Activated CD4-positive, alpha-beta T cell treated with anti-CD3 and anti-CD28 coated beads for 48 hours (primary cell): ENCODE measurements at places on chromosomes 2 and 18.

DNA sequence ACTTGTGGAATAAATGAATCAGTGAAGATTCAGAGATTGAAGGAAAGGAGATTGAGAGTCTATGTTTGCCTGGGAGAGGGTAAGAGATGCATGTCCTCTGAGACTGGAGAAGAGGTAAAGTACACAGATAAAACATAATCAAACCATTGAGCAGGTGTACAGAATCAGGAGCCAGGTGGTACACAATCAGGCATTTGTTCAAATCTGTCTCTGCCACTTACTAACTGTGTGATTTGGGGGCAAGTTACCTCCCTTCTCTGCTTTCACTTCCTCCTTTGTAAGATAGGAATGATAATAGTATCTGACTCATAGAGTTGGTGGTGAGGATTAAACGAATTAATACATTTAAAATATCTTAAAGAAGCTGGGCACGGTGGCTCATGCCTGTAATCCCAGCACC, 94.0 kb downstream of the CDK15 start:
- no peak for DNase-seq

- DNase-seq = no peak
These were observed 30.6 kb upstream of the EPC2 start for GRCh38 chr2:148614014-148614321.

DNA sequence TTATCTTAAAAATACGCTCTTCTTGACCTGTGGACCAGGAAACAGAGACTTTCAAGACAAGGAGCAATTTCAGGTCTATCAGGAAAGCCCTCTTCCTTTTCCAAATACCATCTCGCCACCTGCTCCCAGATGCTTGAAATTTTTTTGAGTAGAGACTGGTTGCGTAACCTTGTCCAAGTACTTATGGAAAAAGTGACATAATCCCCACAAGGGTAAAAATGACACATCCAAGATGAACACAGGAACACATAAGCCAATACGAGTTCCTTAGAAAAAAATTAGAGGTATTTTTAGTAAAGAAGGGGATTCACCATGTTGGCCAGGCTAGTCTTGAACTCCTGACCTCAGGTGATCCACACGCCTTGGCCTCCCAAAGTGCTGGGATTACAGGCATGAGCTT, 1.8 kb downstream of the SERPINB13 start:
- DNase-seq = no peak

GRCh38 chr2:173195100-173195499, 119.5 kb downstream of the MAP3K20 start:
- no peak for DNase-seq

DNA sequence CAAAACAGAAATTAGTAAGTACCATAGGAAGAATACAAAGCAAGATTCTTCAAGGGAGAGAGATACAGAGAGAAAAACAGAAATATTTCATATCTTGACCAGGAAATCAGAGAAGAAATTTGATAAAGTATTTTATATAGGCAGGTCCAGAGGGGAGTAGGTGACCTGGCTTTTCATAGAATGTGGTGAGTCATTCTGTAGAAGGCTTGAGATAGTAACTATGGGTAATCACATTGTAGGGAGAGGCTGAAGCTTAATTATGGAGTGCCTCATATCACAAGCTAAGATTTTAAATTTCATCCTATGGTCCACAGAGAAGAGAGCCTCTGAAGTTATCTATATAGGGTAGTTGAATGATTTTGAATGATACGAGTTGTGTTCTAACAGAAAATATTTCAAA, 195.0 kb upstream of the CYRIA start:
- no peak for DNase-seq

DNA sequence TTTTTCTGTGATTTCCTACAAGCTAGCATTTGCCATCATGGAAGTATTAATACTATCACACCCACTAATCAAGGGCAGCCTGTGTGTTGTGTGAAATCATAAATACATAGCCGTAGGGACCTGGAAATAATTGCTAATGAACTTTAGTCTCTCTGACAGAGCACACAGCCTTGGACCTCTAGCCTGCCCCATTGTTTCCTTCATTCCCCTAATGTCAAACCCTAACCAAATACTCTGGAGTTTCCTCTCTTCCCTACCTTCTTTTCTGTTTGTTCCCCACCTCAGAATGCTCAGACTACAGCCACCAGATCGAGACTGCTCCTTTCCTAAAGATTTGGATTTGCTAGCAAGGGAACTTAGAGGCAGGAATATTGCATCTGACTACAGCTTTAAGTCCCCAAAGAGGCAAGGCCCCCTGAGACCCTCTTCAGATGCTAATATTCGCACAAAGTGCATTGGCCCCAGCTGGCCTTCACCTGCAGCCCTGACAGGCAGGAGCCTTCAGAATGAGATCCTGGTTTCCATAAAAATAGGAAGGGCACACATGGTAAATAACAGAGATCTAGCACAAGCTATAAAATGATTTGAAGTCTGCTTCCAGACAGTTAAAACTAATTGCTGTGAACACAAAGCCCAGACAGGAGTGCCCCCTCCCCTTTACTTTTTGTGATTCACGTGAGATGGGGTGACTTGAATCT, 279.2 kb upstream of the DCC start:
- DNase-seq = no peak

DNA sequence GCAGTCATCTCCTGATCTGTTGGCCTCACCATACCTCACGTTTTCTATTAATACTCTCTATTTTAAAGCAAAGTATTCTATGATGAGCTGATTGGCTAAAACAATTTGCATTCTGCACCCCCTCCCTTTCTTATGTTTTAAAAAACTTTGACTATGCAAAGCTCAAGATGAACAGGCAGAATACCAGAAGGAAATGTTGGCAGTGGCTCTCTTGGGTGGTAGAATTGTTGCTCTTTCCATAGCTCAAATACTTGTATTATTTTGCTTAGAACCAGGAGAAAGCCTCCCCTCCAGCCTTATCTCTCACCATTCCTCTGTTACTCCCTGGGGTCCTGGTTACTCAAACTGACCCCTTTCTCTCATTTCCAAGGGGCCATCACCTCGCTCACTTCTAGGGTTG, 14.4 kb downstream of the GPR45 start:
- DNase-seq = no peak

GRCh38 chr2:240457223-240458043, 22.0 kb downstream of the GPC1 start:
- DNase-seq = no peak

DNA sequence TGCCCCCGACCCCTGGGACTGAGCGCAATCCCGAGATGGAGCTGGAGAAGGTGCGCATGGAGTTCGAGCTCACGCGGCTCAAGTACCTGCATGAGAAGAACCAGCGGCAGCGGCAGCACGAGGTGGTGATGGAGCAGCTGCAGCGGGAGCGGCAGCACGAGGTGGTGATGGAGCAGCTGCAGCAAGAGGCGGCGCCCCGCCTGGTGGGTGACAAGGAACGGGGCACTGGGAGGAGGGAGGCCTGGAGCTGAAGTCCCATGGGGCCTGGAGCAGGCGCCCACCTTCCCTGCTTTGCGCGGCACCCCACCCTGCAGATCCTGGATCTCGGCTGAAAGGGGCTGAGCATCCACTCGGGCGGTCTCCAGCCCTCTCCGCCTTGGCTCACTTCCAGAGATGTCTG, 1.2 kb downstream of the TMEM247 start:
- DNase-seq = no peak

DNA sequence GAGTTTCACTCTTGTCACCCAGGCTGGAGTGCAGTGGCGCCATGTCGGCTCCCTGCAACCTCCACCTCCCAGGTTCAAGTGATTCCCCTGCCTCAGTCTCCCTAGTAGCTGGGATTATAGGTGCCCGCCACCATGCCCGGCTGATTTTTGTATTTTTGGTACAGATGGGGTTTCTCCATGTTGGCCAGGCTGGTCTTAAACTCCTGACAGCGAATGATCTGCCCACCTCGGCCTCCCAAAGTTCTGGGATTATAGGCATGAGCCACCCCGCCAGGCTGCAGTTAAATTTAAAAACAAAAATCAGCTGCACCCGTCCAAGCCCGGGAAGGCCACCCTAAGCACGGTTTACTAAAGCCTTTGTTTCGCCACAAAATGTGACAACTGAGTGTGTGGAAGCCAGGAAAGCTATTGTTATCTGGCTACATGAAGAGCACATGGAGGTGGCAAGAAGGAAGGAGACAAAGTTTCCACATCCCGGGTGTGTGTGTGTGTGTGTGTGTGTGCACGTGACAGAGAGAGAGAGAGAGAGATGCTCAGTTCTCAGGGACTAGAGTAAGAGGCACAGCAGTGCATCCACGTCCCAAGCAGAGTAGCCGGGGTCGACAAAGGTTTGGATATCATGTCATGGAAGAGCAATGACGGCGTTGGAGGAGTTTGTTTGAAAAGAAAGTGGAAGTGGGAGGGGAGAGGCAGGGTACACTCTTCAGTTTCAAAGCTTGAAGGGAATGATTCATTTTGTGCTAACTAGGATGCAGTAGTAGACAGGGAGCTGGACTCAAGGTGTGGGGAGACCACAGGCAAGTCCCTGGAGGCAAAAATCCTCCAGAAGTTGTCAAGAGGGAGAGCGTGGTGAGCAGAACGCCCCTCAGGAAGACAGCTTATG, 20.1 kb downstream of the INPP5D start:
- peak; percentile 29 for DNase-seq

- no peak for DNase-seq
These were observed 34.3 kb upstream of the ATP6V1B1 start for GRCh38 chr2:70901227-70902066.

GRCh38 chr2:10304458-10305253, 2.0 kb downstream of the HPCAL1 start:
- DNase-seq = no peak

DNA sequence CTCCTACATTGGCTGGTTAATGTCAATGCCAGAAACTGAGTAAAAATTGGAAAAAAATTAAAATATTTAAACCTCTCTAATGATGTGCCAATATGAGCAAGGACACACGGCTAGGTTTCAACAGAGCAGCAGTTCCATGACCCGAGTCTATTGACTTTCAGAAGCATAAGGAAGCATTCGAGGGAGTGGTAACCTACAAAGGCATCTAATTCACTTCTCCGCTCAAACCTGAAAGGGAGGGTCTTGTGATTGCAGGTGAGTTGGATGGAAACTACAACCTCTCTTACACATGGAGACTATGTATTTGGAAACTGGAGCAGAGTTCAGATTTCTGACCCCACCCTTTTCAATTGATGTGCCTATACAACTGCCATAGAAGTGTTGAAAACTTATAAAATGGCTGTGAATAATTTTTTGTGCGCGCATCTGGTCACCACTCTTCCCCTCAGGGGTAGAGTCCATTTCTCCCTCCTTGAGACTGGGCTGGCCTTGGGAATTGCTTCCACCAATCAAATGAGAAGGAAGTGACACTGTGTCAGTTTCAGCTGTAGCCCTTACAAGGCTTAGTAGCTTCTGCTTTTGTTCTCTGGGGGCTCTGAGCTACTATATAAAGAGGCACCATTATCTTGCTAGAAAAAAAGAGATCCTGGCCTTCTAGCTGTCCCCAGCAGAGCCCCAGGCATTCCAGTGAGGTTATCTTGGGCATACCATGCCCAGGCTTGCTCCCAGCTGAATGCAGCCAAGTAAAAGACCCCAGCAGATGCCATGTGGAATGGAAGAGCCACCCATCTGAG, 278.0 kb downstream of the EPHA4 start:
- no peak for DNase-seq

DNA sequence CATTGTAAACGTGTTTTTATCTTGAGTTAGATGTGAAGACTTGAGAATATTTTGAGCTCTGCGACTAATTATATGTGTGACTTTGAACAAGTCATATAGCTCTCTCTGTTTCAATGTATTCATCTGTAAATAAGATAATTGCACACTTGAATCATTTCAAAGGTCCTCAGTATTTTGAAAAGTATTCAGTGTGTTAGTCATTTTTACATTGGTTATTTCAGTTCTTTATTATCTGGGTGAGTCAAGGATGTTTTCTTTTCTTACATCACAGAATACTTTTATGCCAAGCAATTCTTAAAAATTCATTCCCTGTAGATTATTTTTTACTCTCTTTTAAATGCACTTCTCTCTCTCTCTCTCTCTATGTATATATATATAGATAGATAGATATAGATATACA, 1098.0 kb upstream of the ZEB2 start:
- no peak for DNase-seq

GRCh38 chr2:7480431-7480830, 563.2 kb downstream of the RNF144A start:
- peak; percentile 24 for DNase-seq

DNA sequence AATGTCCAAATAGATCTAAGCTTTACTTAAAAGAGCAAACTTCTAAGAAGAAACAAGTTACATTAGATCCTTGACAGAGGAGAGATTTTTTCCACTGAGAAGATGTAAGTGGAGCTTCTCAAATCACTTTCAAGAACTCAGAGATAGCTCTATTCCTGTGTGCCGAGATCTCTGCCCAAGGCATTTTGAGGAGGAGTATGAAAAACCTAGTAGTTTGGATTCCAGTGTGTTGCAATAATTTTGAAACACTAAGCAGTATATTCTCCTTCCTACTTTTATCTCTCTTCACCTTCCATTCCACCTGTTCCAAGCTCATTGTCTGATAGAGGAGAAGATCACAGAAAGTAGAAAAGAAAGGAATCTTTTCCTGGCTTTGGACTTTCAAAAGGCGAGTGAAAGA, 192.0 kb upstream of the TANK start:
- no peak for DNase-seq

DNA sequence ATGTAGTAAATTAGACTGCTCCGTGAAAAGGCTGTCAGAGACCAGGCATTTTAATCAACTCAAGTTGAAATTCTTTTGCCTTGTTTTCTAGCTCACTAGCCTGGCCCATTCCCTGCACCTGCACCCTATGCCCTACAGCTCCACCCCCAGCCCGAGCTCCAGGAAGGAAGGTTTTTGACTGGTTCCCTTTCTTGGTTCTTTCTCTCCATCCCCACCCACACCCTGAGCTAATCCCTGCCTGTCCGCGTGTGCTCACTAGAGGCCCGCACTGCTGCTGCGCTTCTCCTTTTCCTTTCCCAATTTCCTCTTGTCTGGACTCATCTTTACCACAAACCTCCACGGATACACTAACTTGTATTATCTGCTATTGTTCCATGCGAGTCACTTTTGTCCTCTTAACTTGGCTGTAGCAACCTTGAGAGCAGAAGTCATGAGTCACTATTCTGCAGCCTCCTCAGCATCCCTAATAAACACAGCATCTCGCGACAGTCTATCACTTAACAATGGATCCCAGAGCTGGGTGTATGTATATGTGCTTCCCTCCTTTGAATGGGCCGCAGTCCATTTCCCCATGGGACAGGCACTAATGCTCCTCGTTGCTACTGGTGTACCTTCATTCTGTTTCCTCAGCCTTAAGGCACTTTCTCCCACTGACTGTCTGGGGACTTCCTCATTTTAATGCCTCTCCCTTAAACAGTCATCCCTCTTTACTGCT, 36.5 kb downstream of the COLEC12 start:
- DNase-seq = no peak

DNA sequence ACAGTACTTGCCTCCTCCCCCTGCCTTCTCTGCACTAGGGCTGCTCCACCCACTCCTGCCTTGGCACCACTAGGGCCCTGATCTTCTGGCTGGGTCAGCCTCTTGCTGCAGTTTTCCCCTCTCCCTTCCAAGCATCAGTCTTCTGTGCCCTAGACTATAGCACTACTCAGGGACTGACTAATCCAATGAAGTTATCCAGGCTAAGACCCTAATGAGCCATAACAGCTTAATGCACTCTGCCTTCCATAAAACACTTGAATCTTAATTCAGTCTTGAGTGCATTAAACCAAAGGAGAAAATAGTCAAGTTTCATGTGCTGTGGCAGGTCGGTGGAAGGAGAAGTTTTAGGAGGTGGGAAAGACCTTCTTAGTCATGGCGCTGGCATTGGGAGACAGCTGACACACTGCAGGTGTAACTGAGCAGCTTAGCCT, 95.7 kb downstream of the BIN1 start:
- DNase-seq = no peak
